Stimulated activated CD4-positive, alpha-beta T cell treated with anti-CD3 and anti-CD28 coated beads, Interleukin-4, amount 100 ng/mL, for 48 hours (primary cell): ENCODE measurements at places on chromosomes 7 and 10.
A peak's percentile ranks its signal among the peaks of the same experiment; 100 is the strongest.

GRCh38 chr7:10579561-10579960 is 394.1 kb upstream of the PHF14 start:
- DNase-seq, result no peak

GRCh38 chr7:50422858-50423257 is 27.3 kb downstream of the FIGNL1 start:
- no peak for DNase-seq

DNA sequence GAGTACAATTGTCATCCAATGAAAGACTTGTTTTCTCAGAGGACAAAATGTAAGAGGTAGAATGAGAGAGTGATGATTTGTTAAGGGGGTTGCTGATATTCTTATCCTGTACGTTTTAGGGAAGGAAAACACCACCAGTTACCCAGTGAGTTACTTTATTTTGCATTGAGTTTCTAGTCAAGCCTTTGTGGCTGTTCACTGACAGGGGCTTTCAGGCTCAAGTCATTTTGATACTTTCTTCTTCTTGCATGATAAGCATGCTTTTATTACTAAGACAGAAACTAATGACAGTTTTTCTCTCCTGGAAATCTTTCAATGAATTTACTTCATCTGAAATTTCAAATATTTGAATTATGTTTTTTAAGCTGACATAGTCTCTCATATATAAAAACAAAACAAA is 710.2 kb upstream of the POM121L12 start:
- no peak for DNase-seq

GRCh38 chr7:128236924-128237586 is 4.0 kb upstream of the LEP start:
- no peak for DNase-seq

DNA sequence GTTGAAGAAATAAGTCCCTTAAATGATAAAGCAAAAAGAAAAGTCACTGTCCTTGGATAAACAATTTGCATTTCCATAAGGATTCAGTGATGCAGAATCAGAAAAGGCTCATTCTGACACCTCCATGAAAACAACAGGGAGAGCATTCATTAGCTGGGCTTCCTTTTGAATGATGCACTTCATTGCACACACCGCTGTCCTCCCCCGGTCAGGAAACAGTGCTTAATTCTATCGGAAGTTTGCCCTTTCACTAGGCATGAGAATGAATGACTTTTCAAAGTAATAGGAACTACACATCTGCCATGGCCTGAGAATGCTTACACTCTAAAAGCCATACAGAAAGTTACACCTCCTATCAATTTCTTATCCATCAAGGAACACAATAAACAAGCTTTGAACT is 4.2 kb downstream of the PCDH15 start:
- no peak for DNase-seq

GRCh38 chr7:138661069-138661635 is 40.0 kb downstream of the SVOPL start:
- no peak for DNase-seq

- no peak for DNase-seq
Observed at GRCh38 chr10:90923111-90923731, 2.3 kb upstream of the ANKRD1 start.

GRCh38 chr10:29502351-29502750 is 132.4 kb downstream of the SVIL start:
- DNase-seq, result no peak

- peak; percentile 32 for DNase-seq
Observed at GRCh38 chr10:97534746-97535367, 36.1 kb downstream of the UBTD1 start.

GRCh38 chr7:88347517-88347916 is 40.8 kb upstream of the STEAP4 start:
- no peak for DNase-seq

GRCh38 chr7:73555411-73555982 is 2.0 kb downstream of the BCL7B start:
- no peak for DNase-seq

- no peak for DNase-seq
Observed at GRCh38 chr7:2198760-2199159, 34.0 kb downstream of the MAD1L1 start.

DNA sequence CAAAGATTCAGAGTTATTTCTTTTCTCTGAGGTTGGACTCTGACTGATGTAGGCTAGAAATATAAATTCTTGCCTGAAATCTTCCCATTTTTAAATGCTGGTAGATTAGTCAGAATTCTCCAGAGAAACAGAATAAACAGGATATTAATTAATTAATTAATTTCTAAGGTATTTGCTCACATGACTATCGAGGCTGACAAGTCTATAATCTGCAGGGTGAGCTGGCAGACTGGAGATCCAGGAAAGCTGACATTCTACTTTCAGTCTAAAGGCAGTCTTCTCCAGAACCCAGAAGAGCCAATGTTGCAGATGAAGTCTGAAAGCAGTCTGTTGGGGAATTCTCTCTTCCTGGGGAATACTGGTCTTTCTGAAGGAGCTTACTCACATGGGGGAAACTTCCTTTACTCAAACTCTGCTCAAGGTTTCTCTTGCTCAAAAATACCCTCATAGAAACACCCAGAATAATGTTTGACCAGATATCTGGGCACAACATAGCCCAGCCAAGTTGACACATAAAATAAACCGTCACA is 189.7 kb downstream of the KIF20B start:
- no peak for DNase-seq

- DNase-seq, result no peak
Observed at GRCh38 chr10:19046679-19047078, 1.9 kb upstream of the MALRD1 start.

- DNase-seq, result no peak
Observed at GRCh38 chr10:119379466-119380071, 162.9 kb downstream of the RGS10 start.

DNA sequence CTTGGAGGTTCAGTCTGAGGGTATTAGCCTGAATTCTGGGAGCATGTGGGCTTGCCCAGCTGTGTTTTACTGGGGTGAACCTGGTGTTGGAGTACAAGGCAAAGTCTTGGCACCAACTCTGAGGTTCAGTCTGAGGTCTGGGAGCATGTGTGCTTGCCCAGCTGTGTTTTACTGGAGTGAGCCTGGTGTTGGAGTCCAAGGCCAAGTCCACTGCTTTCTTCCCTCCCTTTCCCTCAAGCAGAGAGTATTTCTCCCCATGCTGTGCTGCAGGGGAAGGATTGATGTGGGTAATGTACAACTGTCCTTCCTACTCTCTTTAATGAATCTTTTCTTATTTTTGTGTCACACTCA is 236.1 kb downstream of the NXPH1 start:
- DNase-seq, result no peak

DNA sequence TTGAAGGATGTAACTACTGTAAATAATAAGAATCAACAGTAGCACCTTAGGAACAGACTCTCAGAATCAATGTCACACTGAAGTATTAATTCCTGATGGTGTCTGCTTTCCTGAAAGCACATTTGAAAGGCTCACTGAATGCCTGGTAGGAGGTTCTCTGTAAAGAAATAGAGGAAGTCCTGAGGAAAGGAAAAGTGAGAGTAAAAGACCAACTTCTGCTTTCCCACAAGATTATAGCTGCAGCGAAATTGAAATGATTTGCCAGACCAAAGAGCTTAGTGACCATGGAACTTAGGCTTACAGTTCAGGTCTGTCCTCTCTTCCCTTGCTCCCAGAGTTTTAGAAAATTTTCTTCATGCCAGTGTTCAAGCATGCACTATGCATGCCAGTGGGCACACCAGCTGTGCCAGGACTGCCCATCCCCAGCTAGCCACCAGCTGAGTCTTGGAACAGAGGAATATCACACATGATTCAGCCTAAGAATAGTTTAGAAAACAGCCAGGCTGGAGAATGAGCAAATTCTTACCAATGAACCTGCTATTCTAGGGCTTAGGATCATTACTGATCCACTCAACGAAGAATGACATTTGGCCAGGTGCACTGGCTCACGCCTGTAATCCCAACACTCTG is 123.2 kb downstream of the HERPUD2 start:
- no peak for DNase-seq

DNA sequence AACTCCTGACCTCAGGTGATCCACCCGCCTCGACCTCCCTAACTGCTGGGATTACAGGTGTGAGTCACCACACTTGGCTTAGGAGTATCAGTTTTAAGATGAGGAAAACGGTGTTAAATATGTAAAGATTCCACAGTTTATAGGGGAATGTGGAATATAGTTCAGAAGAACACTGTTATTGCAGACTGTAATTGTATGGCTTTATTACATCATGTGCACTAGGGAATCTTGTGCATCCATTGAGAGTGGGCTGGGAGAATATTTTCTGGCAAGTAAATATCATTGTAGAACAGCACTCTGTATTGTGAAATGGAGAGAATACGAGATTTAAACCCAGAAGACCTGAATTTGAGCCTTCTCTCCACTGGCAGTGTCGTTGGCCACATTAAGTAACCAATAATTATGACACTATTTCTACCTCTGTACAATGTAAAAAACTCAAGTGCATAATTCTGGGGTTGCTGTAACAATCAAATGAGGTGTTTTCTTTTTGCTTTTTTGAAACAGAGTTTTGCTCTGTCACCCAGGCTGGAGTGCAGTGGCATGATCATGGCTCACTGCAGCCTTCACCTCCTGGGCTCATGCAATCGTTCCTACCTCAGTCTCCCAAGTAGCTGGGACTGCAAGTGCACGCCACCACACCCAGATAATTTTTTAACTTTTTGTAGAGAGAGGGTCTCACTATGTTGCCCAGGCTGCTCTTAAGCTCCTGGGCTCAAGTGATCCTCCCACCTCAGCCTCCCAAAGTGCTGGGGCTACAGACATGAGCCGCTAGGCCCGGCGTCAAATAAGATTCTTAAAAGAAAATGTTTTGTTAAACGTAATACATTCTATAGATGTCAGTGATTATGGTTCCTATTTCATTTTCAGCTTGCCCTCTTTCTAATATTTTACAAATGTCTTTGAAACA is 12.0 kb upstream of the PARD3 start:
- no peak for DNase-seq

DNA sequence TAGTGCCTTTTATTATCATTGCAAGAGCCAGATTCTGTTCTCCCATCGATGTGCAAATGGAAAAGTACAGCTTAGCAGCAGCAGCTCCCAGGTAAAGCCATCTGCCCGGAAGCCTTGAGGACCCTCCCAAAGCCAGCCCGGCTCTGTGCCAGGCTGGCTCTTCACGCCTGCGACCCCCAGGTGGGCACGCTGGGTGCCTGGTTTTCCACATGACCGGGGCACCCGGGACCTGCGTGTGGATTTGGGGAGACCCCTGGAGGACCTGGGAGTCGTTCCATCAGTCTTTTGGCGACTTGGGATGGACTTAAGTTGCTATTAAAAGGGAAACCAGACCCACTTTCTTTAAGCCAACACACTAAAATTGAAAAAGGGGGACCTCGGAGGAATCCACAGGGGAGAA is 196.5 kb downstream of the ZNF438 start:
- no peak for DNase-seq

- DNase-seq, result no peak
Observed at GRCh38 chr10:26815500-26815899, 45.3 kb downstream of the ABI1 start.

- DNase-seq, result no peak
Observed at GRCh38 chr10:7329219-7329618, 81.6 kb downstream of the SFMBT2 start.

GRCh38 chr7:39293056-39293823 is 273.0 kb upstream of the YAE1 start:
- no peak for DNase-seq

DNA sequence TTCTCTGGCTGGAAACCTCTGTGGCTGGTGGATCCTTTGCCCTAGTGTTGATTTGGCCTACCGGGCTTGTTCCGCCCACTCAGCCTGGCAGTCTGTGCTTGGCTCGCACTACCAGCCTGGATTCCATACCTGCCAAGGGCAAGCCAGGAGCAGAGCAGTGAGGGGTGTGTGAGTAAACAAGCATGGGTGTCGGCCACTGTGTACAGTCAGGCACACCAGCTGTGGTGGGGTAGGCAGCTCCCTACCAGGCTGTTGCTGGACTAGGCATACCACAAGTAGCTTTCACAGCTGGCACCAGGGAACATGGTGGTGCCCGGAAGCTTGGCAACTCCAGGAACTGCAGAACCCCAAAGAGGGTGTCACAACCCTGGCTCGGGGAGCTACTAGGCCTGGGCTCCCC is 942.9 kb upstream of the LRRN3 start:
- no peak for DNase-seq

- DNase-seq, result no peak
Observed at GRCh38 chr7:113198226-113198625, 79.9 kb upstream of the SMIM30 start.

- DNase-seq, result no peak
Observed at GRCh38 chr10:93849593-93849992, 44.2 kb upstream of the SLC35G1 start.

DNA sequence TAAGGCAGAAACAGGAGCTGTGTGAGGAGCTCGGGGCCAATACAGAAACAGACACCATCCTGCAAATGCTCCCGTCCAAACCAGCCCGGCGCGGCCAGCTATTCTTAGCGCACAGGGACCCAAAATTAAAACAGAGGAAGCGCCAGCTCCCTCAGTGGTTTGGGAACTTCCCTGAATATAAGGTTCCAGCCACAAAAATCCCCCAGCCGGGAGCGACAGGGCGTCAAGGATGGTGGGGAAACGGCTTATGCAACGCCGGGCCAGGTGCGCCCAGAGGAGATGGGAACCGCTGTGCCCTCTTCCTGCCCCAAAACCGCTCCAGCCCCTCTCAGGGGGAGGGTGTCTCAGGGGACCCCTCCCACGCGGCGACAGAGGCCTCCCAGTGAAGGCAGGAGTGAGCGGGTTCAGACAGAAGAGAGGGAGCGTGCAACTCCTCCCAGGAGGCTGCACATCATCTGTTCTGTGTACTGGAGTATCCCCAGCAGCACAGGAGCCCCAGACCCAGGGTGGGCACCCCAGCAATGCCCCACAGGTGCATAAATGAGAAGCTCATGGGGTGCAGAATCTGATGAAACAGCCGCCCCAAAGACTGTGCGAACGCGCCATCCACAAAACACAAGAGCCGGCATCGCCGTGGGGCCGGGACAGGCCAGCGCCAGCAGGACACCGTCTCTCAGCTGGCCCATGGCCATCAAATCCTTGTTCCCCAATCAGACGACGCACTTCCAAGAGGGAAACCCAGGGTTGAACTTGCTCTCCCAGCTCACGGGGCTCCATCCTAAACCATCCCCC is 73.9 kb upstream of the PDGFA start:
- DNase-seq, result no peak

DNA sequence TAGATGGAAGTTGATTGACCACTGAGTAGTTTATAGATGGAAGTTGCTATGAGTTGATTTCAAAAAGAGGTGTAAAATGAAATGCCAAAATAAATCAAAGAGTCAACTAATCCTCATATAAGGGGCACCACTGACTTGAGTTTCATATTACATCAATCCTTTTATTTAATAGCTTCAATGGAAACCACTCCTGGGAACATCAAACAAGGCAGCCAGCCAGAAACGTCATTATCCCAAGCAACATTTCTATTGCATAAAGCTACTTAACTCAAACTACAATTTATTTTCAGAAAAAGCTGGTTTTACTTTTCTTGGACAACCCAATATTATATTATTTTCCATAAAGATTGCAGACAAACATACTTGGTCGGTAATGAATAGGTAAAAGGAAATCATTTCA is 162.1 kb downstream of the TSPAN12 start:
- no peak for DNase-seq

DNA sequence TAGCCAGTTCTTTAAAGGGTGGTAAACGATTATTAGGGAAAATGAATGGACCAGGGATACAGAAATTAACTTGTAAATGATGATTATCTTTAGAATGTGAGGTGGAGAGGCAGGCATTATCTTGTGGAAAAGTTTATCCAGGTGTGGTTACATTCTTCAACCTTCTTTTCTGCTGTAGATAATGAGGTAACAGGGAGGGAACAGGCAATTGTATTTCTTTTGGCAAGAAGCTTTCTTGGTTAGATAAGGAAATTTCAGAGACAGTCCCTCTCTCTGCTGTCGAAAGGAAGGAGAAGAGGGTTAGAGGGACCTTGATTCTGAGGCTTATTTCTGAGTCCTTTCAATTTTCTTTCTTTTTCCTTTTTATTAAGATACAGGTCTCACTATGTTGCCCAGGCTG is 32.1 kb downstream of the MRPL32 start:
- DNase-seq, result no peak
